CD4-positive, alpha-beta T cell (primary cell): ENCODE measurements at places on chromosomes 11 and 22.

GRCh38 chr11:131546218-131546895 lies 175.9 kb downstream of the NTM start:
- DNase-seq = no peak

GRCh38 chr11:75481922-75482606 lies 43.7 kb downstream of the GDPD5 start:
- no peak for DNase-seq

- no peak for DNase-seq
Observed at GRCh38 chr11:74341921-74342320, 30.5 kb upstream of the P4HA3 start.

GRCh38 chr22:42432020-42432596 lies at the start of gene NFAM1:
Gene NFAM1, minus strand, starts transcription at chr22:42432403. Its CDS starts 46 bp downstream, at chr22:42432357.
- no peak for DNase-seq

- DNase-seq = no peak
Observed at GRCh38 chr11:24234822-24235508, 261.9 kb upstream of the LUZP2 start.

DNA sequence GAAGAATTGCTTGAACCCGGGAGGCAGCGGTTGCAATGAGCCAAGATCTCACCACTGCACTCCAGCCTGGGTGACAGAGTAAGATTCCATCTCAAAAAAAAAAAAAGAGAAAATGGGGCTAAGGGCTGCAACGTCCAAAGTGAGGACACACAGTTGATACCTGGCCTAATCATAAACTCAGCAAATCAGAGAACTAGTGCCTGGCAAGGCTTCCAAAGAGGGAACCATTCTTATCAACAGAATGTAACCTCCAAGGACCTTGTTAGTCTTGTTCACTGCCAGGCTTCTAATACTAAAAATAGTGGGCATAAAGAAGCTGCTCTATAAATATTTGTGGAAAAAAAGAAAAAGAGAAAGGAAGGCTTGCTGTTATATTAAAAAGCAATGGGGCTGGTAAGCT lies 42.3 kb downstream of the FAM168A start:
- DNase-seq = no peak

- no peak for DNase-seq
Observed at GRCh38 chr11:12212821-12213185, 102.4 kb downstream of the MICAL2 start.

GRCh38 chr11:130415731-130416529 lies 12.5 kb downstream of the ADAMTS8 start:
- no peak for DNase-seq

DNA sequence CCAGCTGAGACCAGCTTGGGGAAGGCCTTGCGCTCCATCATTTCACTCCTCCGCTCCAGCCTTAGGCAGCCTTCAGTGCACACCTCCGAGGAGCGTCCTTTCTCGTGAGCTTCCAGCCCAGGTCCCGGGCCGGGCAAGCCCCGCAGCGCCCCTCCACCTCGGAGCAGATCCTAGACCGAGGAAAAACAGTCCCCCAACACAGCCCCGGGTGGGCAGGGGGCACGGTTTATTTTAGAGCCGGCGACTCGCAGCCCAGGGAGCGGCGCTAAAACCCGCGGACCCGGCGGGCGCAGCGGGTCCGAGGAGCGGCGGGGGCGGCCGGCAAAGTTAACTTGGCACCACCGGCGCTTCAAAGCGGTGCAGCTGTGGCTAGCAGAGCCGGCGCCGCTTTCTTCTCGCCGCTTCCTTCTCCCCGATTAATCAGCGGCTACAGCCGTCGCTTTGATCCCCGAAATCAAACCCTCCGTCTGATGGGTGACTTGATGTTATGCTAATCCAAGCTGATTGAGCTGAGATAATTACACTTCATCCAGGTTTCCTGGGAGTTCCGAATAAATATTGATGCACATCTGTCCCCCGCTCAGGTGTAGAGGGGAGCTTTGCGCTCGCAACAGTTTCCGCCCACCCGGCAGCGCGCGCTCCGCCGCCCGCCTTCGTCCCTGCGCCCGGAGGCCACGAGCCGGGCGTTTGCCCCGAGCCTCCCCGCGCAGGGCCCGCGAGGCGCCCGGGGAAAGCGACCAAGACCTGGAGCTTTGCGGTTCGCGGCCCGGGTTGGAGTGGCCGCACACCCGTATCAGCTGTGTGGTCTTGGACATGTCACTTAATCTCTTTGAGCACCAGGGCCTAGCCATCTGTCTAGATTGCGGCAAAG lies 192.7 kb downstream of the BUD13 start:
- no peak for DNase-seq

GRCh38 chr11:100776212-100776896 lies 89.3 kb downstream of the ARHGAP42 start:
- no peak for DNase-seq

- peak; percentile 36 for DNase-seq
Observed at GRCh38 chr22:50247748-50248147, 2.9 kb upstream of the TUBGCP6 start.

DNA sequence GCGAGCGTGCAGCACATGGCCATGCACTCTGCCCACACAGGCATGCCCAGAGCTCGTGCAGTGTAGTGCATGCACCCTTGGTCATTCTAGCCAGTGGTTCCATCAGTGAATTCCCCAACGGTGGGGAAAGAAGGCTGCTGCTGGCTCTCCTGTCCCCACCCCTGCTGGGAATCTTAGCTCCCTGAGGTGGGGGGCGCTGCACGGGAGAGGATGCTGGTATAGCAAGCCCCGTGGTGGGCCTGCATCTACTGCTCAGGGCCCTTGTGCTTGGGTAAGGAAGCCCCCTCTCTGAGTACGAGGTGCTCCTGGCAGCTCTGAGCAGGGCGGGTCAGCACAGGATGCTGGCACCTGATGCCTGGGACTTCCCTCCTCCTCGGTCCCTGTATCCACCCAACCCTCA lies 18.5 kb upstream of the BAIAP2L2 start:
- no peak for DNase-seq

- peak; percentile 27 for DNase-seq
Observed at GRCh38 chr22:46046299-46046685, 69.3 kb upstream of the WNT7B start.
